HCT116 (cell line): ENCODE measurements at places on chromosomes 5 and 9. TPM values are rescaled to one million over a fixed set of nuclear protein-coding genes. Genes with fewer than 3 reads are reported as not detected.

- DNase-seq: no peak
- no peaks in the 10 kb centered on the region for H3K4me1 ChIP-seq
- H3K36me3 ChIP-seq: no peaks in the 10 kb centered on the region
- H3K27me3 ChIP-seq: no peaks in the 10 kb centered on the region
- no peak overlapping the region for H3K27ac ChIP-seq
- H3K4me3 ChIP-seq: no peak overlapping the region
Observed at GRCh38 chr9:36787709-36788108, 215.0 kb downstream of the MELK start.

GRCh38 chr9:5453673-5454072 is 3.3 kb downstream of the CD274 start:
- H3K27ac ChIP-seq: no peak overlapping the region
- no peaks in the 10 kb centered on the region for H3K36me3 ChIP-seq
- H3K4me1 ChIP-seq: no peaks in the 10 kb centered on the region; the same call in 1 of the 2 replicates
- no peaks in the 10 kb centered on the region for H3K27me3 ChIP-seq
- no peak overlapping the region for H3K4me3 ChIP-seq

DNA sequence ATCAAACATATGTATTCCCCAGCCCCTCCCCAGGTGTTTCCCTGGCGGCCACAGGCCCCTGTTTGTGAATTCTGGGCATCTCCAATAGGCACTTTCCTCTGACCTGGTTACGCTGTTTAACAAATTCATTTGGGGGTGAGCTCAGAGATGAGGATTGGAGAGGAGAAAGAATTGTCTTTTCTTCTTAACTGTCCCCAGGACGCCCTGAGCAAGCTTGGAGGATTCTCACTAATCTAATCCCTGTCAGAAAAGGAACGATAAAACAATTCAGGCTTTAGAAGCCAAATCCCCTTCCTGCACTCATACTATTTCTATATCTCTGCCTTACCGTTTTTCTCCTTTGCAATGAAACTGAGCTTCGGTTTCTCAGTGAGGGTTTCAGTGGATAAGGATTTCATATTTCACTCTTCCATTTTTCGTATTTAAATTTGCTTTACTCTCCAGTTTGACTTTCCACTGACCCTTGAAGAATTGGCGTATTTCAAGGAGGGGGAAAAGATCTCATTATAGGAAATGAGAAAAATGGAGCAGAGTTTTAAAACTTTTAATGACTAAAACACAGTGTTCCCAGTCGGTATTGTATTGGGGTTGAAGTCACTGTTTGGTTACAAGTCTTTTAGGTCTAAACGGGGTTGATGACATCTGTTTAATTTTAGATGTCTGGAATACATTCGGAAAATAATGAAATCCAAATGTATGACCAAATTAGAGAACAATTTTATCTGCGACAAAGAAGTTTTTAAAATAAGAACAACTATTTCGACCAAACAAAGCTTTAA is 180.1 kb downstream of the MACROH2A1 start:
- H3K4me3 ChIP-seq: no peak overlapping the region
- no peak for DNase-seq
- no peaks in the 10 kb centered on the region for H3K36me3 ChIP-seq
- H3K27ac ChIP-seq: no peak overlapping the region
- peaks cover 19% of the 10 kb centered on the region for H3K4me1 ChIP-seq
- H3K27me3 ChIP-seq: no peaks in the 10 kb centered on the region

GRCh38 chr5:159902444-159903121 is 13.7 kb upstream of the ADRA1B start:
- H3K4me1 ChIP-seq: peaks cover 38% of the 10 kb centered on the region
- no peak overlapping the region for H3K27ac ChIP-seq
- peaks cover under 1% of the 10 kb centered on the region; the same call in 1 of the 2 replicates for H3K27me3 ChIP-seq
- H3K36me3 ChIP-seq: no peaks in the 10 kb centered on the region
- DNase-seq: peak; percentile 65

DNA sequence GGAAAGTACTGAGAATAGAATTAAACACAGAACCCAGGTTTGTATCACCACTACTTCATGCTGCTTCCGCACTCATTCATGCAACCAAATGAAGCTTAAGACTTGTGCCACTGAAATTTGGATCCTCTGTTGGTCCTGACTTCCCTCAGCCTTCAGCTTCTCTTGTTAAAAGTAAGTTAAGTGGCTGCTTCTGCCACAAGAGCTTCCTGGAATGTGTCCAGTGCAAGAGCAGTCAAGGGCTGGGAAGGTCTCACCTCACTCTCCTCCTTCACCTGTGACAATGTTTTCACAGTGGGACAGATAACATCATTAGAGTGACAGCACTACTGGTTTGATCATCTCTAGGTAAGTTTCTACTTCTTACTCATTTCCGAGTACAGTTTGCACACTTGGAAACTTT is 7.9 kb downstream of the SNCAIP start:
- H3K36me3 ChIP-seq: no peaks in the 10 kb centered on the region
- DNase-seq: no peak
- H3K27me3 ChIP-seq: peaks cover 7% of the 10 kb centered on the region; the same call in 1 of the 2 replicates
- H3K4me3 ChIP-seq: no peak overlapping the region

DNA sequence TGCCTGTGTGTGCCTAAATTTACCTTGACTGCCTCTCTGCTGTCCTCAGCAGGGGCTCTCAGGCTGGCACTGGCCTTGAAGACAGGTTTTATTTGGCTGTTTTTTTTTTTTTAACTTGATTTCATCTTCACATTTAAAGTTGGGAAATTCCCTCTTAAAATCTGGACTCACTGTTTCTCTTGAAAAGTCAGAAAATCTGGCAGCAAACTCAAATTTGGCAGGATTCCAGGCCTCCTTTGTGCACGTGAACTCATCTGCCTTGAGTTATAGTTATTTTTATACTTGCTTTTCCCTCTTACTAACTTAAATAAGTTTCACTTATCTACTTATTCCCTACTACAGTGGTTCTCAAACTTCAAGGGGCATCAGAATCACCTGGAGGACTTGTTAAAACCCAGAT is 118.4 kb upstream of the MAP3K1 start:
- H3K4me1 ChIP-seq: no peaks in the 10 kb centered on the region
- DNase-seq: no peak
- no peaks in the 10 kb centered on the region for H3K36me3 ChIP-seq
- H3K4me3 ChIP-seq: no peak overlapping the region
- no peak overlapping the region for H3K27ac ChIP-seq
- no peaks in the 10 kb centered on the region for H3K27me3 ChIP-seq

The PRRX2 gene
- 25.5 TPM for total RNA-seq

The SHB gene
- 28.7 TPM for total RNA-seq
